ENCODE measurements at places on chromosomes 16 and 17. TPM values are rescaled to one million over a fixed set of nuclear protein-coding genes. Genes with fewer than 3 reads are reported as not detected.

The CES5A gene
- total RNA-seq: not detected

The KRTAP16-1 gene
- total RNA-seq: not detected

The OTOP2 gene
- not detected for total RNA-seq

The C17orf50 gene
- total RNA-seq: not detected

The ERN1 gene
- 50.1 TPM for total RNA-seq

The CCL3 gene
- 3.7 TPM for total RNA-seq

The KRTAP4-9 gene
- not detected for total RNA-seq

The KRT33A gene
- total RNA-seq: not detected

The DNAJA3 gene
- total RNA-seq: 55.0 TPM

The GLP2R gene
- total RNA-seq: not detected
